Stimulated activated CD8-positive, alpha-beta memory T cell treated with anti-CD3 and anti-CD28 coated beads, Interleukin-7, amount 100 ng/mL, for 24 hours (primary cell): ENCODE measurements at places on chromosomes 5 and 9.

- DNase-seq = no peak
These were observed 128.0 kb downstream of the SYK start for GRCh38 chr9:90929626-90930025.

DNA sequence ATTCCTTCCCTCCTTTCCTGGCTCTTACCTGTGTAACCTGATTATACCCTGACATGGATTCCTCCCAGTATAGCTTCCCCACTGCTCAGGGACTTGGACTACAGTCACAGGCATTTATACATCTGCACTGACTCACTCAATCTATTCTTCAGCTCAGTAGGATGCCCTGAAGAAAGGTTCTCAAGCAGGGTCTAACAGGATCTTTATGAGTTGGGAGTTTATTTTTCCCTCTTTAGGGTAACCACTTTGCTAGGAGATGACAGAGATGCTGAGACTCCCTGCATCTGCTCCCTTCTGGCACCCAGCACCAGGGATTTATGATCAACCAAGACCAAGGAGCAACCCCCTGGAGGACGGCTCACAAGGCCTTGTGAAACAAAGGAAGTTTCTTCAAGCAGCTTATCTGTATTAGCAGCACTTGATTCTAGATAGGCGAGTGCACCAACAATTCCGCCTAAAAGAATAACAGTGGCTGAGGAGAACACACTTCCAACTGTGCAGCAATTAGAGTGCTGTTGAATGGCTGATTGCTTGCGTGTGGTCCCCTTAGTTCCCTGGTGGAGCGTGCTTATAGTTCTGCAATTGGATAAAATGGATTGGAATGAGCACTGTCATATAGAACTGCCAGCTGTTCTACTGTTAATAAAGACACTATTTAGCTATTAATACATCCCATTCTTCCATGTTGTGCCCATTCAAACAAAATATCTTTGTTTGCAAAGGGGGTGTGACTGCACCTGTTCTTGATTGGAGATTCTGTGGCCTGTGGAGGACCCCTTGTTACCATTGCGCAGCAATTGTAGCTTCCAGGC is 482.6 kb downstream of the ZNF608 start:
- no peak for DNase-seq

DNA sequence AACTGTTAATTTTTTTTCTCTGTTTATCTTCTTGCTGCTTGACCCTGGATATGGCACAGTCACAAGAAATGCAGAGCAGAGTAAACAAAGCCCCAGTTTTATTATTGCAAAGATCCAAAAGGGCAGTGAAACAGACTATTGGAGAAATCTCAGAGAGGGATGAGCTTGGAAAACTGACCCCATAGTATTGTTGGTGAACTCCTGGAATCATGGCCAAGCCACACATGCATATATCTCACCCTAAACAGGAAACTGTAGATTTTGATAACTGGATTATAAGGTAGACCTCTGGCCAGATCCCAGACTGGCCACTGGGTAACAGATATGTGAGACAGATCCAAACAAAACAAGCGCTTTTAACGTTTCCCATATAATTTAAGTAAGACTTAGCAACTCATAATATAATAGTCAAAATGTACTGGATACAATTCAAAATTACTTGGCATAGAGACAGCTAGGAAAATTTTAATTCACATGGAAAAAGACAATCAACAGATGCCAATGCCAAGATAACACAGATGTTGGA is 263.5 kb upstream of the SEMA6A start:
- DNase-seq = no peak

- no peak for DNase-seq
These were observed 117.9 kb upstream of the KCNN2 start for GRCh38 chr5:114243972-114244317.

DNA sequence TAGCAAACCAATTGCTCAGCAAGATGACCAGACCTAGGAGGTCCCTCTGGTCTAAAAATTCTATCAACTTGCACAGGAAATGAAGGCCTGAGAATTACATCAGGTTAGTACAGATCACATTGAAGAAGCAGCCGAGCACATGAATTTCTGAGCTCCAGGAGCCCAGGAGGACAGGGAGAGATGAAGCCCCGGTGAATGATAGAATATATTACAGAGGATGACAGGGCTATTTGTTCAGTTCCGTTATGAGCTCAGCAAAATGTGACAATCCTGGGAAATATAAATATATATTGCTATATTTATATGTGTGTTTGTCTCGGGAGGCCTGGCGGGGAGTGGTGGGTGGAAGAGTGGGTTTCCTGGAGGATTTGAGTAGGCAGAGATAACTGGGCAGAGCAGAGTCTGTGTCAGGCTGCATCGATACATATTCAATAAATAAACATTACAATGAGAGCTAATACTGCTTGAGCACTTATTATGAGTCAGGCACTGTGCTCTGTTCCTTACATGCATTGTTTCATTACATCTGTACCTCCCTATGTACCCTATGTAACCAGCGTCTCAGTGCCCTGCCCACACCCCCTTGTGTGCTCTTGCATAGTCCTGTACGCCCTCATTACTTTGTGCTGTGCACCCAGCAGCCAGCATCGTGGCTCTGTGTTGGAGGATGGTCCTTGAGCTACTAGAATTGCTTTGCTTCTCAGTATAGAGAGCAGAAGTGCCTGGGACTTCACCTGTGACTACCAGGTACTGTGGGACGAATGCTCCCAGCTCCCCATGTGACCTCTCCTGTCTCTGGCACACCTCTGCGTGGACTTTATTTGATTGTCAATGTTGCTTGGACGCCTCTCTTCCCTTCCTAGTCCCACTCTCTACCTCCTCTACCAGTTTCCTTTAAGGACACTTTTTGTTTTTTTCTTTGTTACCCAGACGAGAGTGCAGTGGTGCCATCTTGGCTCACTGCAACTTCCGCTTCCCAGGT is 58.1 kb upstream of the KLF9 start:
- no peak for DNase-seq

DNA sequence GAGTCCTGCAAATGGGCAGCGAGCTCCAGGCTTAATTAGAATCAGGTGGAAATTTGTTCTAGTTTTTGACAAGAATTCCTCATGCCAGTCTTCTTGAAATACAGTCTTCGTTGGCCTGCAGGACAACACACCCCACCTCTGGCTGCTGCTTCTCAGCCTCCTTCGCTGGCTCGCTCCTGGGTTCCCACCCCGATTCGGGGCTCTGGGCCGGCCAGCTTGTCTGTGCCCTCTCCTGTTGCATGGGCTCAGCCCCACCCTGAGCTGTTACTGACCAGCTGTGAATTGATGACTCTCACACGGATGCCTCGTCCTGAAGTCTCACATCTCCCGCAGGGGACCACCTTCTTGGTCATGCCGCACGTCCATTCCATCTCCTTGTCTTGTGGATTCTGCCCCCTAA is 21.0 kb downstream of the PSD2 start:
- no peak for DNase-seq

DNA sequence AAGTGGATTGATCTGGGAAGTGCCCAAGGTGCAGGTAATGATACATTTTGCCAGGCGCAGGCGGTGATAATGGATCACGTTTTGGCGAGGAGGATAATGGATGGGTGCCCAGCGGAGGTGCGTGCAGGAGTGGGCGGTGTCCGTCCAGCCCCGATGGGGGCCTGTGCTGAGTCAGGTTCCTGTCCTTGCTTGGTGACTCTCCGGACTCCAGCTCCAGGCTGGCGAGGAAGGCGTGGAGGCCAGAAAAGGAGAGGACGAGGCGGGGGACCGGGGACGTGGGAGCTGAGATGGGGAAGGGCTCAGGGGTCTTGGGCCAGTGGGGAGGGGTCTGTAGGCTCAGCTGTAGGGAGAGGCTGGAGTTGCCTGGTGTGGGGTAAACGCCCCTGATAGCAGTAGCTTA is 268.3 kb downstream of the PBX3 start:
- DNase-seq = no peak

GRCh38 chr5:37184748-37185364 is 64.3 kb downstream of the CPLANE1 start:
- no peak for DNase-seq

- no peak for DNase-seq
These were observed 179.9 kb downstream of the PCSK1 start for GRCh38 chr5:96253140-96253539.

- DNase-seq = no peak
These were observed 34.7 kb upstream of the FIBCD1 start for GRCh38 chr9:130973686-130974281.

GRCh38 chr5:30540150-30540549 is 653.3 kb upstream of the CDH6 start:
- DNase-seq = no peak

DNA sequence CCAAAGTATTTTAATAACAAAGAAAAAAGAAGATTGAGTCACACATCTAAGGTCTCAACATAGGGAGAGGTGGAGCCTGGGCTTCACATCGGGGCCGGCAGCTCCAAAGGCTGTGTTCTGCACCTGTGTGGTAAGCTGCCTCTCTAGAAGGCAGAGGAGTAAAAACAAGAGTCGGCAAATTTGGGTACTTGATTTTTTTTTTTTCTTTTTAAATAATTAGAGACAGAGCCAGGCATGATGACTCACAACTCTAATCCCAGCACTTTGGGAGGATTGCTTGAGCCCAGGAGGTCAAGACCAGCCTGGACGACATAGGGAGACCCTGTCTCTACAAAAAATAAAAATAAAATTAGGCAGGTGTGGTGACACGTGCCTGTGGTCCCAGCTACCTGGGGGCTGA is 4.7 kb downstream of the URM1 start:
- no peak for DNase-seq

- DNase-seq = no peak
These were observed 28.1 kb upstream of the SPATA31E1 start for GRCh38 chr9:87854580-87854955.

GRCh38 chr9:91207729-91208418 is 153.8 kb downstream of the AUH start:
- no peak for DNase-seq

DNA sequence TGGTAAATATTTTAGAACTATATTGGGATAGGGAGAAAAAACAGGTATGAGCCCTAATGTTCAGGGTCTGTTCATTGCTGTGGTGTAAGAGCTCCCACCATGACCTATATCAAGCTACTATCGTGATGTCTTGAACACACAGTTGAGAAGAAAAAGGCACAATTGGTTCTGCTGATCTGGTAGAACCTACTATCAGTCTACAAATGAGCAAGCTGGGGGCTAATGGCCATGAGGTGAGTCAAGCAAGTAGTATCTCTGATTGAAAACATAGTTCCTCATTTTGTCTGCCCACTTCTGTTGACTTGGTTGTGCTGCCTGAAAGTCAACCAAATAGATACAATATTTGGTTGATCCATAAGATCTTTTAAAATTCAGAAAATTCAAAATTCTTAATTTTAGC is 1026.3 kb downstream of the CDH12 start:
- no peak for DNase-seq

DNA sequence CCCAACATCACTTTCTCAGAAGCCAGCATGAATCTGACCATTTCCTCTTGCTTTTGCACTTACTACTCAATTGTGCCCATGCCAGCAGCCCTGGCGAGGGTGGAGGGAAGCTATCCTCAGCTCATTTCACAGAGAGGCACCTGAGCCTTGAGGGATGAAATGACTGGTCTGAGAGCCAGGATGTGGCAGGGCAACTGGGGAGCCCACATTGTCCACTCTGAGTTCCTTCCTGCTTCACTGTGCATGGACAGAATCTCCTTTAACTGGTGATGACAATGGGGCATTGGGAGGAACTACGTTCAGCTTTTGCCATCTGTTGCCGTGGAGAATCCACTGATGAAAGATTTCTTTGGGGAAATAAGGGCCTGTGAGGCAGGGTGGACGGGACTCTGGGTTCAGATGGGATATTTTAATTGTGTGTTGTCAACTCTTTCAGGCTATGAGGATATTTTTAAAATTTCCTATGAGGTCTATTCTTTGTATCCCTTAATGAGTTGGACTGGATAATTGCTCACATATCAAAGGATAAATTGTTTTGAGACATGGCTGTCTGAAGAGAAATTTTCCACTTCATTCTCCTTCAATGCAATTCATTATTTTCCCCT is 78.3 kb downstream of the TNC start:
- no peak for DNase-seq

DNA sequence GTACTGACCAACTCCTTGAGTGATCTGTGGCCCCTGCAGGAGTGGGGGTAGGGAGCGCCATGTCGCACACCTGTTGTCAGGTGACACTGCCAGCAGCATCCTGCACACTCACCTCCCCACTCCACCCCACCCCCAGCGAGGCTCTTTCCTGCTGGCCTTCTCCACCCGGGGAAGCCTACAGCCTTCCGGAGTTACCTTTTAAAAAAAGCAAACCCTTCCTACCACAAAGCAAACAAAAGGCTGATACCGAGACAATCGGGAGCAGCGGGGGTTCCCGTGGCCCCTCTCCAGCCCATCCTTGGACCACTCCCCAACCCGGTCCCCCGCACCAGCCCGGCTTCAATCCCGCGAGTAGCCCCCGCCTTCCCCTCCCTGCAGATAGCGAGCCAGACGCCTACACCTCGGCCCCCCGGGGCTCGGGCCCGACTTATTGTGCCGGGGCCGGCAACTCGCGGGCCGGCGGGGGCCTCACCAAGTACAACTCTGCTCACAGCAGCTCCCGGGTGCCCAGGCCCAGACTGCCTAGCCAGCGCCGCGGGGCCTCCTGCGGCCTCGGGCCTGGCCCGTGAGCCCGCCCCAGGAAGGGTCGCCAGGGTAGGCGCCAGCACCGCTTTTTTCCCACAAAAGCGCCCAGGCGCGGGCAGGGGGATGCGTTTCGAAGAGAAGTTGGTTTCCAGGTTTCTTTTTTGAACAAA is 724 bp downstream of the MACROH2A1 start:
- no peak for DNase-seq

DNA sequence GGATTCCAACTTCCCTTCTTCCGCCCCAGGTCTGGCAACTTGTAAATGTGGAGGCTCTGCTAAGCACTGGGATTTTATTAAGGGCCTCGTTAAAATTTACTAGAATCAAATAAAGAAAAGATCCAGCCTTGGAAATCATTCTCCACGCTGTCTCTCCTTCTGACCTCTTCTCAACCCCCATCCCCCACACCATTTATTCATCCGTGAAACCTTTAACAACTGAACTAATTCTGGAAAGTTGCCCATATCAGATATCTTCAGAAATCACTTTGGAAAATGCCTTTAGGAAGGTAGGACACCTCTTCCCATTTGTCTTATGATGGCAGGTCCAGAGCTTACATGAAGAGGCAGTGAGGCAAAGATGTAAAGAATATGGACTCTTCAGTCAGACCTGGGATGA is 288.5 kb downstream of the SLIT3 start:
- DNase-seq = no peak

- no peak for DNase-seq
These were observed 20.5 kb upstream of the OR2K2 start for GRCh38 chr9:111350556-111350955.

DNA sequence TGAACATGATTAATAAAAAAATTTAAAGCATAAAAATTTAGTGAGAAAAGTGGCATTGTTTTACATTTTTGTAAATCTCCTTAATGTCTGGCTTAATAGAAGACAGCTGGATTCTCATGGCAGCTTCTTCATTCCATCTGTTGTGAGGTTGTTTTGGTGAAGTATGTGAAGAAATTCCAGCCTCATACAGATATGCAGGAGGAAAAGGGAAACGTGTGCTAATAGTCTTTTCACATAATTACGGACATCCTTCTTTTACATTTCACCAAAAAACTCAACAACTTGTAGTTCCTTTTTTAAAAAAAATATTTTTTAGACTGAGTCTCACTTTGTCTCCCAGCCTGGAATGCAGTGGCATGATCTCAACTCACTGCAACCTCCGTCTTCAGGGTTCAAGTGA is 46.9 kb downstream of the HACD4 start:
- DNase-seq = no peak

- no peak for DNase-seq
These were observed 44.9 kb upstream of the ADAMTSL1 start for GRCh38 chr9:18429070-18429469.
